ENCODE measurements at places on chromosomes 2 and 18. TPM values are rescaled to one million over a fixed set of nuclear protein-coding genes. Genes with fewer than 3 reads are reported as not detected.

The KIAA2012 gene
- total RNA-seq = 0.27 TPM

The PLCL1 gene
- not detected for total RNA-seq

The NOTO gene
- not detected for total RNA-seq

The LRRC30 gene
- total RNA-seq = not detected

The CRYGD gene
- total RNA-seq = not detected

The WDFY1 gene
- 36.9 TPM for total RNA-seq

The MTERF4 gene
- total RNA-seq = 28.9 TPM

The PKDCC gene
- 140 TPM for total RNA-seq

The SERPINB12 gene
- not detected for total RNA-seq

The GPR39 gene
- 14.7 TPM for total RNA-seq

The ELOA2 gene
- not detected for total RNA-seq

The ZSWIM2 gene
- not detected for total RNA-seq

The ABHD1 gene
- total RNA-seq = not detected

The LBX2 gene
- 6.9 TPM for total RNA-seq

The ABHD3 gene
- total RNA-seq = 23.1 TPM

The LOXL3 gene
- 3.1 TPM for total RNA-seq

The CRACDL gene
- total RNA-seq = 36.5 TPM

The CROCC2 gene
- total RNA-seq = not detected

The SERPINB13 gene
- not detected for total RNA-seq

The CTNNA2 gene
- 0.67 TPM for total RNA-seq

The TRIM43B gene
- total RNA-seq = not detected

The GATA6 gene
- total RNA-seq = 24.8 TPM

The CGREF1 gene
- 2.5 TPM for total RNA-seq

The PAPOLG gene
- 10.1 TPM for total RNA-seq

The DNAJC27 gene
- 6.1 TPM for total RNA-seq

The TRIP12 gene
- 198 TPM for total RNA-seq

The RAD51AP2 gene
- not detected for total RNA-seq

The WNT10A gene
- total RNA-seq = not detected

The ABCG8 gene
- 15.2 TPM for total RNA-seq

The CENPO gene
- 8.5 TPM for total RNA-seq

The SOWAHC gene
- 16.1 TPM for total RNA-seq

The ANKRD53 gene
- not detected for total RNA-seq

The RUFY4 gene
- total RNA-seq = not detected

The TXNDC2 gene
- total RNA-seq = not detected

The NEB gene
- total RNA-seq = 5.1 TPM

The EVA1A gene
- total RNA-seq = 18.2 TPM

The ANKRD36 gene
- 109 TPM for total RNA-seq

The COL4A4 gene
- 0.53 TPM for total RNA-seq

The HTR2B gene
- total RNA-seq = not detected

The INPP5D gene
- 18.6 TPM for total RNA-seq

The TDRD15 gene
- not detected for total RNA-seq

All from Peyer's patch (tissue), 4 donors.